ENCODE measurements at places on chromosomes 7 and 10.

DNA sequence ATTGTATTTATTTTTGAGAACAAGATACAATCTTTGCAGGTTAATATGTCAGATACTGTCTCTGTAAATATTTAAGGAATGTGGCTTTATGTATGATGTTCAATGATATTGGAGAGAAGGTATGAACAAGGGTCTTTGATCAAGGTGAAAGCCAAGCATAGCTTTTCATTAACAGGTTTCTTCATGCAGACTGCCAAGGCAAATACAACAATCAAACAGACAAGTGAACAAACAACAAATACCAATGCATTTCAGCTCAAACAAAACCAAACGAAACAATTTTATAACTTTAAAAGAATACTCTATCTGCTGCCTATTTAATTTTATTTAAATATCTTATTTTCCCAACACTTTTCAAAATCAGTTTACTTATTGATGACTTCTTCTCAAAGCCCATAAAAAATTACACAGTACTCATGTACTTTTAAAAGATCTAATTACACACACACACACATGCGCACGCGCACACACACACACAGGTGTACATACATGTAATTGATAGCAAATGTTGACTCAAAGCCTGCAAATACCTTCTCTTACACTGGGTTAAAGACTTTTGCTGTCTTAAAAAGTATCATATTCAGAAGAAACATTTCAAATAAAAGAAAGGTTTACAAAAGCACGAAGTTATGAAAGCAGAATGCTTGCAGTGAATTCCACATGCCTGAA lies 201.1 kb upstream of the CCDC6 start:
- no peak for DNase-seq

GRCh38 chr7:48312151-48312550 lies 140.9 kb downstream of the ABCA13 start:
- DNase-seq: no peak

GRCh38 chr10:119775529-119775928 lies 49.7 kb downstream of the INPP5F start:
- DNase-seq: no peak

DNA sequence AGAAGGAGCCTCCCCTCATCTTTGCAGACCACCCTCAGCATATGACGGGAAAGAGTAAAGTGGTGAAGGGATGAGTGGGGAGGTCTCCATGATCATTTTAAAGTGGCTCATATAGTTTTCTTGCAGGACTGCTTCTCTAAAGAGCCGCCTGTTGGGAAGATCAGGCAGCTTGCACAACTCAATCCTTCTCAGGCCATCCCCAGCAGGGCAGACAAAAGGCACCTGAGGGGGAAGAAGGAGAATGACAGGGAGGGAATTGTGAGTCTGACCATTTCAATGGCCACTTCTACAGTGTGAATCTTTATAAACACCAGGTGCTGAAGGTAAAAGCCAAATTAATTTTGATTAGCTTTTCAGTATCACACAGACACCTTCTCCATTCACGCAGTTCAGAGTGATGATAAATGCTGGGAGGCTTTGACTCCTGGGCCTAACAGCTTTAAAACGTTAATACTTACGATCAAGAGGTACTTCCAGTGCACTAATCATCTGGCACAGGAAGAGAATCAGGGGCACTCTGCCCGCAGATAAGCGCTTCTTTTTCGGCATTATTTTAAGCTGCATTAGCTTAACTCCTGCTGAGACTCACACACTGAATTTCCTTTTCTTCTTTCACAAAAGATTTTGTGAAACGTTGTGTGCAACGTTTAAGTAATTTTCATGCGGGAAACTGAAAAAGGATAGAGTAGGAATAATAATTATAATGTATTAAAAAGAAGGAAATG lies 109.5 kb upstream of the LAMB4 start:
- DNase-seq: no peak

DNA sequence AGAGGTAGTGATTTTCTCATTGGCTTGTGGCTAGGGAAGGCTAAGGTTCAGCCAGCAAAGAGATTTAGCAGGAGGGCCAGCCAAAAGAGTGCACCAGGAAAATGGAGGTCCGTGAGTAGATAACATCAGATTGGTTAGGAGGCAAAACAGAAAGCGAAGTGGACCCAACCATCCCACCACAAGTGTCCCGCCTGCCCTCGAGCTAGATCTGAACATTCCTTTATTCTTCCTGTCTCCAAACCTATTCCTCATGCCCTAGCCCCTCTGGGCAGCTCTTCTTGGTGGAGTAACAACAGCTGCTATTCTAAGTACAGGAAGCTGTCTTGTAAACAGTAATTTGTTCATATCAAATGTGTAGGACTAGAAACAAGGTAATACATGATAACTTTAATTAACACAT lies 85.7 kb upstream of the BET1 start:
- no peak for DNase-seq

DNA sequence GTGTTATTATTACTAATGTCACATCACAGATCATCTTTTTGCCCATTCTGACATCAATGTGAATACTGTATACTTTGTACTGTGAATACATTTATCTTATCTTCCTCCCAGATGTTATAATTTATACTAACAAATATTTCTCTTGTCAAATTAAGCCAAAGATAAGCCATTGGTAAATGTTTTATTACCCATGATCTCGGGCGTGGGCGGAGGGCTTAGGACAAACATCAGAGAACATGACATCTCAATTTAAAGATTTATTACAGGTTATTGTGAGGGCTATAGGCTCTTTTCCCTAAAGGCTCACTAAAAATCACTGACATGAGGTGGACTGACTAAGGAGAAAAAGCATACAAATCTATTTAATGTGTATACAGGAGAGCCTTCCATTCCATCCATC lies 58.2 kb upstream of the DGKB start:
- DNase-seq: no peak

DNA sequence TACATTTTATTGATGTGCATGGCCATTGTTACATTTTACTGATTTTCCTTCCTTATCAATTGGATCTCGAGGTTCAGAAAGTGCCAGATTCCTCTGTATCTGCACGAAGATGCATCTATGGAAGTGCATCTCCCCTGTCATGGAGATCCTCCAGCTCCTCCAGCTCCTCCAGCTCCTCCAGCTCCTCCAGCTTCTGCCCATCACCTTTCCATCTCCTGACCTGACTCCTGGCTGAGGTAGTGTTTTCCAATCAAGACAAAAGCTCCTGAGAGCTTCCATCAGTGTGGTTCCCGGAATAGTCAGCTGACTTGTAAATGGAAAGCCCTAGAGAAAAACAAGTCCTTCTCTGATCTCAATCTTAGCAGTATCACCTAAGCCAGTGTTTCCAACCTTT lies 90.8 kb upstream of the KLF6 start:
- no peak for DNase-seq

- DNase-seq: no peak
These were observed 11.8 kb downstream of the BTBD16 start for GRCh38 chr10:122282909-122283308.

DNA sequence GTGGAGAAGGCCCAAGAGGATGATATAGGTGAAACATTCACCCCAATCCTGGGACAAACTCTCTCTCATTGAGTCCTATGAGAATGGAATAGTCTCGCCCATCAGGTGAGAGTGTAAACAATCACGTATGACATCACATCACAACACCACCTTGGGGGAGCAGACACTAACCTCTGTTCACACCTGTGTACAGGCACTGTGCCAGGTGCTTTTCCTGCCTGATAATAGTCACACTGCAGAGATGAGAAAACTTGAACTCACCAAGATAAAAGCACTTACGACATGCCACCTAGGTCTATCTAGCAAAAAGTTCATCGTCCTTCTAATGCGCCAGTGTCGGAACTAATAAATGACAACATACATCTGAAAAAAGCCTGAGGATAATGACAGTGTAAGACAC lies 187.8 kb downstream of the FAM107B start:
- no peak for DNase-seq

GRCh38 chr10:125325326-125325725 lies 165.0 kb upstream of the CTBP2 start:
- DNase-seq: no peak

DNA sequence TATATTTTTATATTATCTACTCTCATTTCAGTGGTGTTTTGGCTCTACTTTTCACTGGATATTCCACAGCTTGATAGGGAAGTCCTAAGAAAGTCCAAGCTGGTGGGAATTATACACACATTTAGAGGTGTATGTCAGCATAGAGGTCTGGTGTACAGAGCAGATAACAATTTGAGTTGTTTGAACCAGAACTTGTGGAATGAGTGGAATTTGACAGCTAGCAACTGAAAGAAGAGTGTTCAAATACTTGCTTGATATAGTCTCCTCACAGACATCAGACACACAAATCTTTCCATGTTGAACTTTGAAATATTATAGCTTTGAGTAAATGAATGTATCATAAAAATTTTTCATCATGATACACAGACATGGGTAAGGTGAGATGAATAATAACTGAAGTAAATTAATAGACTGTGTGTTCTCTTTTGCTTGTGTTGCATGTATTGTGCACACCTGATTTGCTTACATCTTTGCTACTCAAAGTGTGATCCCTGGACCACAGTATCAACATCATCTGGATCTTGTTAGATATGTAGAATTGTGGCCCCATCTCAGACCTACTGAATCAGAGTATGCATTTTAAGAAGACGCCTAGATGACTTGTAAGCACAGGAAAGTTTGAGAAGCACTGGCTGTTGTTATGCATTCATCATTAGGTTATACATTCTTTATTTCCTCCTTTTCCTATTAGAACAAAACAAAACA lies 91.5 kb downstream of the ABCA13 start:
- no peak for DNase-seq

- DNase-seq: no peak
These were observed 3.0 kb upstream of the CXCL12 start for GRCh38 chr10:44387853-44388251.
